Activated T-helper 1 cell treated with anti-CD3 and anti-CD28 coated beads, Interleukin-12 subunit alpha, Interleukin-12 subunit beta, Interleukin-2, Interleukin-4 antibody, amounts not matched to agents 30 ng/mL and 10 ng/mL and 1 ng/mL, durations not matched to agents 14 hours and 24 hours and 36 hours (primary cell): ENCODE measurements at places on chromosomes 12 and 14. TPM values are rescaled to one million over a fixed set of nuclear protein-coding genes. Genes with fewer than 3 reads are reported as not detected.

PPP2R3C gene
- 48.2 and 52.4 TPM in 2 replicates for total RNA-seq

SIRT4 gene
- 1.0 and 1.7 TPM in 2 replicates for total RNA-seq

COCH gene
- 1.2 and 1.3 TPM in 2 replicates for total RNA-seq

KCNH5 gene
- not detected in 2 replicates for total RNA-seq

C14orf119 gene
- total RNA-seq, result 49.7 and 55.6 TPM in 2 replicates

LMNTD1 gene
- total RNA-seq, result not detected in 2 replicates

PNP gene
- total RNA-seq, result 149 TPM in 2 replicates

ACOT4 gene
- 1.1 and 1.9 TPM in 2 replicates for total RNA-seq

GRCh38 chr12:55703288-55703687 is 4.4 kb downstream of the ITGA7 start:
- H3K36me3 ChIP-seq, result no peaks in the 10 kb centered on the region
- no peak overlapping the region for H3K4me3 ChIP-seq
- no peak for DNase-seq
- H3K27me3 ChIP-seq, result peaks cover 23% of the 10 kb centered on the region
- peaks cover 11% of the 10 kb centered on the region for H3K4me1 ChIP-seq
- H3K27ac ChIP-seq, result no peak overlapping the region

DNA sequence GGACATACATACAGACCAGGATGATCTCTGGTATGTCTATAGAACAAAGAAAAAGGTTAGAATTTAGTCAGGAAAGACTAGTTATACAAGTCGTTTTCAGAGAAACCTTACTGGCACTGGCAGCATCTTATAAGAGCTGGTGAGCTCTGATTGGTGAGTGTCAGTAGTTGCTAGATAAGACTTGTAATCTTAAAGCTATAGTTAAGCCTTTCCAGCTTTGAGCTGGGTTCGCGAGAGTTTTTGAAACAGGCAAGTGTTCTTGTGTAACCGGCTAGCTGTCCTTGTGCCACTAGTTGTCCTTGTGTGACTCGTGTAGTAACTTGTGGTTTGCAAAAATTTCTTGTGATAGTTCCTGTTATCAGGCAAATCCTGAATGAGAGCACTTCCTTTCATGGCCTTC is 740.9 kb downstream of the GALC start:
- H3K4me3 ChIP-seq, result no peak overlapping the region
- H3K4me1 ChIP-seq, result no peaks in the 10 kb centered on the region
- H3K36me3 ChIP-seq, result no peaks in the 10 kb centered on the region
- no peaks in the 10 kb centered on the region for H3K27me3 ChIP-seq
- H3K27ac ChIP-seq, result no peak overlapping the region

- H3K4me3 ChIP-seq, result no peak overlapping the region
- no peaks in the 10 kb centered on the region for H3K36me3 ChIP-seq
- no peaks in the 10 kb centered on the region for H3K4me1 ChIP-seq
- no peak for DNase-seq
- H3K27me3 ChIP-seq, result no peaks in the 10 kb centered on the region
Observed at GRCh38 chr14:87785897-87786296, 207.1 kb downstream of the GALC start.

DNA sequence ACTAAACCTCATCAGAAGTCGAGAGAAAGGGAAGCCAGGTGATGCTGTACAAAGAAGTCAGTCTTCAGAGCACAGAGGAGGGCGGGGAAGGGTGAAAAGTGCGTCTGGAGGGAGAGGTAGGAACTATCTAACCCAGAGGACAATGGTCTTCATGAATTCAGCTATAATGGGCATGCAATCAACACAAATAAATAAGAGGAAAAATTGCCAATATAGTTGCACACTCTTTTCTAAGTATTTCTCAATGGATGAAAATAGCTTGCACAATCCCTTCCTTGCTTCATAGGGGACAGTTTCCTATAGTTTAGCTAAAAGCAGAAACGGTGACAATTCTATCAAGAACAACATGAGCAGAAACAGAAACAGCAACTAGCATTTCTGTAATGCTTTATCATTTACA is 931.2 kb downstream of the AACS start:
- H3K27me3 ChIP-seq, result no peaks in the 10 kb centered on the region
- DNase-seq, result no peak
- no peaks in the 10 kb centered on the region for H3K36me3 ChIP-seq
- H3K27ac ChIP-seq, result no peak overlapping the region
- H3K4me1 ChIP-seq, result no peaks in the 10 kb centered on the region

DNA sequence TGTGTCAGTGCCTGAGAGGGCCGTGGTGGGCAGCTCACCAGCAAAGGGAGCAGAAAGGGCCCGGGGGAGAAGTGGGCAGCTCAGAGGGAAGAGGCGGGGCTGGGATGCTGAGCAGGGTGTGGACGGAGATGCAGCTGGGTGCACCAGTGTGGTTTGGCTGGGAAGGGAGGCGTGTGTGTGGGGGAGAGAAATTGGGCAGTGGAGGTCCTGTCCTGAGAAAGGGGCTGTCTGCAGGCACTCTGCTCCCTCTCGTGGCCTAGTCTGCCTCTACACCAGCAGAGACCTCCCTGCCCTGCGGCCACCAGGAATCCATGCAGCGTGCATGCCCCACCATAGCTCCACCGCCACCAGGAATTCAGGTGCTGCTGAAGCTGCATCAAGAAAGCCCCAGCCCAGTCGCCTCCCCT is 6.4 kb downstream of the TMEM121 start:
- H3K27me3 ChIP-seq, result peaks cover 5% of the 10 kb centered on the region
- H3K4me1 ChIP-seq, result no peaks in the 10 kb centered on the region
- no peaks in the 10 kb centered on the region for H3K36me3 ChIP-seq
- DNase-seq, result no peak

DNA sequence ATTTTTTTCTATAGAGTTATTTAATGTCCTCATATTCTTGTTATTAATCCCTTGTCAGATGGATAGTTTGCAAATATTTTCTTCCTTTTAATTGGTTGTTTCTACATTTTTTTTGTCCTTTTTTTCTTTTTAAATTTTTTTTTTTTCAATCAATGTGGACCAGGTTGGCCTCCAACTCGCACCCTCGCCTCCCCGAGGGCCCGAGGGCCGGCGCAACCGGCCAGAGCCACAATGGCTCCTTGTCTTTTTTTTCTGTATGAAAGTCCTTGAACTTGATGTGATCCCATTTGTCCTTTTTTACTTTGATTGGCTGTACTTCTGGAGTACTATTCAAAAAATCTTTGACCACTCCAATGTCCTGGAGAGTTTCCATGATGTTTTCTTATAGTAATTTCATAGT is 17.7 kb upstream of the SLCO1B1 start:
- H3K4me1 ChIP-seq, result no peaks in the 10 kb centered on the region
- no peak overlapping the region for H3K4me3 ChIP-seq
- no peaks in the 10 kb centered on the region for H3K36me3 ChIP-seq
- DNase-seq, result no peak
- no peak overlapping the region for H3K27ac ChIP-seq

GRCh38 chr12:1126091-1126490 is 135.1 kb downstream of the ERC1 start:
- no peaks in the 10 kb centered on the region for H3K27me3 ChIP-seq
- peak overlapping the region; percentile 59 for H3K27ac ChIP-seq
- H3K36me3 ChIP-seq, result peaks cover 6% of the 10 kb centered on the region
- H3K4me3 ChIP-seq, result no peak overlapping the region
- no peak for DNase-seq

GRCh38 chr12:8475508-8476203 is 19.9 kb downstream of the CLEC6A start:
- peaks cover 36% of the 10 kb centered on the region for H3K27me3 ChIP-seq
- no peaks in the 10 kb centered on the region for H3K36me3 ChIP-seq
- H3K4me1 ChIP-seq, result no peaks in the 10 kb centered on the region
- H3K27ac ChIP-seq, result no peak overlapping the region
- no peak overlapping the region for H3K4me3 ChIP-seq

DNA sequence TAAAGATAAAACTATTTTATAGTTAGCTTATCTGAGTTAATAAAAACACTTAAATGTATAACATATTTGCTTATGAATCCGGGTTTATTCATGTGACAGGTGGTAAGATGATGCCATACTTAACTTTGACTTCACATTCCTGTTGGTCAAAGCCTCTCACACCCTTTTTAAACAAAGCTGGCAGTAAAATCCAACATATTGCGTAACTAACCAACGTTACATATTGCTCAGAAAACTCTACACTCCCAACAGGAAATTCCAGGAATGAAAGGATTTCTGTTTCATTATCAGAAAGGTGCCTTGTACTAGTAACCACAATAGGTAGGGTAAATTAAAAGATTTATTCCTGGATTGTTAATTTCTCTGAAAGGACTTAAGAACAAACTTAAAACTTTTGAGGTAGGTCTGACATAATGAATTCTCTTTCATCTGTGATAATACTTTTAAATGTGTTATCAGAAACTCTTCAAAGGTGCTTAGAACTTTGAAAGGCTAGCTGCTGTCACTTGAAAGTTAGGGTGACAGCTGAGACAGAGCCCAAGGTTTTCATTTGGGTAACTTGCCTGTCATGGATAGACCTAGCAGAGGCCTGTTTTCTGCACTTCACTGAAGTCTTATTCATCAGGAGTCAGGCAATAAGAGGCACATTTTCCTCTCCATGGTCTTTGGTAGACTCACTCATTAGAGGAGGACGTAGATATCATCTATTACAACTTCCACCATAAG is 23.8 kb upstream of the CATSPERB start:
- no peak overlapping the region for H3K27ac ChIP-seq
- no peaks in the 10 kb centered on the region for H3K4me1 ChIP-seq
- peaks cover 21% of the 10 kb centered on the region for H3K36me3 ChIP-seq
- DNase-seq, result no peak

DNA sequence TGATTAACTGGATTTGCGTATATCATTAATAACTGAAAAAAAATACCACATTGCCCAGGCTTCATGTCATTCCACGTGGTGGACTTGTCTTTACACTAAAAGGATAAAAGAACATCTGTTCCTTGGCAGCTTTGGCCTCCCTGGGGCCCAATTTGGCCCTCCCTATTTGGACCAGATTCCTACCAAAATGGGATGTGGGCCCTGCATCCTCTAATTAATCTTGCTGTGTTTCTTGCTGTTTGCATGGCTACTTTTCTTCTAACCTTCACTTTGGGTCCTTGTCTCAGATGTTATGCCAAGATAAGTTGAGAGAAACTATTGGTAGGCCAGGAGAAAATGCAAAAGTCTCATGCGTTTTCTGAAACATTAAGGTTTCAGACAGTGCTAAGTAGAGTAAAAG is 57.5 kb downstream of the PTHLH start:
- no peaks in the 10 kb centered on the region for H3K4me1 ChIP-seq
- H3K4me3 ChIP-seq, result no peak overlapping the region
- no peak overlapping the region for H3K27ac ChIP-seq
- peaks cover 6% of the 10 kb centered on the region for H3K27me3 ChIP-seq
- no peak for DNase-seq

- DNase-seq, result no peak
- no peaks in the 10 kb centered on the region for H3K27me3 ChIP-seq
- peaks cover 15% of the 10 kb centered on the region for H3K36me3 ChIP-seq
- H3K4me1 ChIP-seq, result peaks cover 33% of the 10 kb centered on the region
- no peak overlapping the region for H3K4me3 ChIP-seq
Observed at GRCh38 chr12:50550530-50551223, 45.9 kb downstream of the DIP2B start.

GRCh38 chr12:68479261-68479895 is 131.3 kb upstream of the RAP1B start:
- no peak overlapping the region for H3K27ac ChIP-seq
- DNase-seq, result no peak
- H3K4me1 ChIP-seq, result peaks cover 75% of the 10 kb centered on the region
- peaks cover 13% of the 10 kb centered on the region for H3K36me3 ChIP-seq
- H3K4me3 ChIP-seq, result no peak overlapping the region

DNA sequence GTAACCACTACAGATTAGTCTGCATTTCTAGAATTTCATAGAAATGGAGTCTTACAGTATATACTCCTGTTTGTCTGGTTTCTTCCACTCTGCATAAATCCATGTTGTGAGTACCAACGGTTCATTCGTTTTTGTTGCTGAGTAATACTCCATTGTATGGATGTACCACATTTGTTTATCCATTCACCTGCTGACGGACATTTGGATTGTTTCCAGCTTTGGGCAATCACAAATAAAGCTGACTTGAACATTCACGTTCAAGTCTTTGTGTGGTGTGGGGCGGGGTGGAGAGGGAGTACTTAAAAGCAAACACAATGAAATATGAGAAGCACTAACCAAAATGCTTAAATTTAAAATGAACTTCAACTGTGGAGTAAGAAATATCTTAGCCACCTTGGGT is 7.1 kb downstream of the HECTD4 start:
- DNase-seq, result no peak
- peaks cover 3% of the 10 kb centered on the region for H3K36me3 ChIP-seq

GRCh38 chr12:116595186-116595585 is 36.0 kb downstream of the MAP1LC3B2 start:
- peaks cover 1% of the 10 kb centered on the region for H3K36me3 ChIP-seq
- DNase-seq, result no peak
- peaks cover 40% of the 10 kb centered on the region for H3K4me1 ChIP-seq
- peaks cover 4% of the 10 kb centered on the region for H3K27me3 ChIP-seq
- H3K4me3 ChIP-seq, result no peak overlapping the region

DNA sequence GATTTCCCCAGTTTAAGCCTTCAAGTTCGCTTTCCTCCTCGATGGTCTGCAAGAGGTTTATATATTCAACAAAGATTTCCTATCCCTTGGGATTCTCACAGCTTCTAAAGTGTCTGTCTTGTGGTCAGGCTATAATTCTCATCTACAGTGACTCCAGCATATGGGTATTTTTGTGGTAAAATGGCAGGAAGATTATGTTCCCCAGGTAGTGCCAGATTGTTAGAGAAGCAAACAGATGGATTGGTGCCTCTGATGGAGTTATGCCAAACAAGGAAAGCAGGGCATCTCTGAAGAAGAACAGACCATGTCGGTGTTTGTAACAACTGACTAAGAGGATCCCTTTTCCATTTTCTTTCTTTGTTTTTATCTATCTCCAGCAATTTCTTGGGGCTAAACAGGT is 5.5 kb upstream of the CCDC175 start:
- DNase-seq, result no peak
- H3K27ac ChIP-seq, result no peak overlapping the region
- no peaks in the 10 kb centered on the region for H3K36me3 ChIP-seq
- peaks cover 3% of the 10 kb centered on the region for H3K27me3 ChIP-seq

DNA sequence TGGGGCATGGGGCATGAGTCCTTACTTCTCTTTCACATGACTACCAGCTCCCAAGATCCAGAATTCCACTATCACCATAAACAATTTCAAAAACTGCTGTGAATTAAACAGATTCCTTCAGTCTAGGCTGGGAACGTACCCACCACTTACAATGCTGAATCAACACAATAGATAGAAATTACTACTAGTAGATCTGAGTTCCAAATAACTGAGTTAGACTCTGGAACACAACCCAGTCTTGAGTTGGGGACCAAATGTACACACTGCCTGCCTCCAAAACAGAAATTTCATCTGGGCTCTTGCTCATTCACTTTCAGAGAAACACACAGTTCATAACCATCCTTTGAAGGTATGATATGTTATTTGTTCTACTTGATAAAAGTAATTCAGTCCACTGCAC is 8.9 kb downstream of the CORO1C start:
- no peak overlapping the region for H3K4me3 ChIP-seq
- no peaks in the 10 kb centered on the region for H3K36me3 ChIP-seq
- peaks cover 35% of the 10 kb centered on the region for H3K4me1 ChIP-seq
